ENCODE measurements at places on chromosomes 12 and 14. TPM values are rescaled to one million over a fixed set of nuclear protein-coding genes. Genes with fewer than 3 reads are reported as not detected.

The ENDOU gene
- 0.08 TPM for total RNA-seq

- no peak for DNase-seq
Measured at GRCh38 chr12:56775638-56776037, 12.5 kb downstream of the HSD17B6 start.

GRCh38 chr14:97757491-97757890, 960.3 kb downstream of the VRK1 start:
- DNase-seq, result no peak

- DNase-seq, result no peak
Measured at GRCh38 chr14:75063013-75063412, 811 bp downstream of the ACYP1 start.

The CCDC197 gene
- total RNA-seq, result not detected

Measured in activated naive CD8-positive, alpha-beta T cell treated with anti-CD3 and anti-CD28 coated beads for 36 hours (primary cell).